ENCODE measurements at places on chromosomes 16 and 17.

DNA sequence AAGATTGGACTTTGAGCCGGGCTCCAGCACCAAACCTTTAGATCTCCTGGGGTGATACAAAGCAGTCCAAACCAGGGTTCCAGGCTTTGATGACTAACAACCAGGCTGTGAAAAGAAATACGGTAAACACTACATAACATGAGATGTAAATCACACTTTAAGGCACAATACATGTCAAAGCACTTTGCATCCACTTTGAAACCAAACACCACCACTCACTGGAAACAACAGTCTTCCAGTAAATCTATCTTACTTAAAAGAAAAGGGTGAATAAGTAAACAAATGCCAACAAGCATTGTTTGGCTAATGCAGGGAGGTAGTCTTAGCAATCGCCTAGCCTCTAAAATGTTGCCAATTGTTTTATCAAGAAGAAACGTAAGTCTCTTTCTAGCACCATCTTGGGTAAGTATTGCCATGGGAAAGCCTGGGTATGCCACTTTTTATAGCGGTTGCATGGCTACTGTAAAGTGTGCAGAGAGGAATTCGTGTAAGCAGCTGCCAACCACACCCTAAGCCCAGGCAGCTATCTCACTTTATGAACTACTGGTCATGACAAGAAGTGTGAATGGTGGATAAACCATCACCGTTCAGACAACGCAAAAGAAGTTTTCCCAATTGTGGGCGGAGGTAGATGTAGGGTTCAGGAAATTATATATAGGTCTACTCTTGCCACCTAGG lies 267.4 kb upstream of the PSMD7 start:
- DNase-seq: no peak

DNA sequence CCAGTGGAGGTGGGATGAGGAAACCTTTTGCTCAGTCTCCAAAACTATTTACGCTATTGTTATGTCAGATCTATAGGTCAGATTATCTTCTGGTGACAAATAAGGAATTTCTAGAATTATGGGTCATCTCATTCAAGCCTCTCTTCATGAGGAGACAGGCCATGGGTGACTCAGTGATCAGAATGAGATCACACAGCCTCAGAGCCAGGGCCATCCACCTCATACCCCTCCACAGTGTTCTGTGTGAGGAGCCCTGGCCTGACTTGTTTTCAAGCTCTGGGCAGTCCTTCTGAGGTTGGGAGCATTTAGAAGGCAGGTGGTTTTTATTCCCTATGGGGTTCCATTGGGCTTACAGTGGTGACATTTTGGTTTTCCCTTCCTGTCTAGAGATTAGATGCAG lies 26.5 kb downstream of the YPEL2 start:
- peak; percentile 65 for DNase-seq

- no peak for DNase-seq
Observed at GRCh38 chr17:73901661-73902415, 257.6 kb upstream of the SDK2 start.

DNA sequence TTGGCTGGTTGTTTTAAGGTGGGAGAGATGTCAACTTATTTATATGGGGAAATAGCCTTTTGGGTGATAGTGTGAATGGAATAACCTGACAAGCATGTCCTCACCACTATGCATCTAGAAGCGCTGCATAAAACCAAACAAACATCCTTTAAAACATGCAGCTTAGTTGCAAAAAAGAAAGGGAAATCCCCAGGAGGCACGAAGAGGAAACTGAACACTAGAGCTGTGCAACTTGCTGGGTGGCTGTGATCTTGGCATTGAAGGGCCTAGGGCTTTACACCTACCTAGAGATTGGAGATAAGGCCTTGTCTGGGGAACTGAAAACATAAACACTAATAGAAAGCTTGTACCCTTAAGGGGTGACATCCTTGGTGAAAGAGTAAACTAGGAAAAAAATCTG lies 7.3 kb downstream of the C16orf54 start:
- DNase-seq: no peak

DNA sequence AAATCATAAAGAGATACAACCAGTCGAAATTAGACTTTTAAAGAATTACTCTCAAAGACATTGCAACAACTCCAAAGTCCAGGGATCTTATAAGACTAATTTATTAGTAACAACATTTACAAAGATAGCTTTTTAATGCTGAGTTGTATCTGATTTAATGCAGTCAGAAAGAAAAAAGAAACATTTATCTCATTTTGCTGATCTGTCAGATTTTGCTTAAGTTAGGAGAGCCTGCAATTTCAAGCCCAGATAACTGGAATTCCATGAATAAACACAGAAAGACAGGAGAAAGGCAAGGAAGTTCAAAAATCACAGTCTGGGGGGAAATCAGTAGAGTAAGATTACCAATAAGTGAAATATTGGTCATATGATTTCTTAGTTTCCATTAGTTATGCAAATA lies 22.9 kb downstream of the SLFN11 start:
- no peak for DNase-seq

- DNase-seq: no peak
Observed at GRCh38 chr17:3915995-3916696, at the start of gene P2RX1. TSS of gene P2RX1 (minus strand) at chr17:3916465. CDS start at chr17:3916225, 240 bp downstream.

DNA sequence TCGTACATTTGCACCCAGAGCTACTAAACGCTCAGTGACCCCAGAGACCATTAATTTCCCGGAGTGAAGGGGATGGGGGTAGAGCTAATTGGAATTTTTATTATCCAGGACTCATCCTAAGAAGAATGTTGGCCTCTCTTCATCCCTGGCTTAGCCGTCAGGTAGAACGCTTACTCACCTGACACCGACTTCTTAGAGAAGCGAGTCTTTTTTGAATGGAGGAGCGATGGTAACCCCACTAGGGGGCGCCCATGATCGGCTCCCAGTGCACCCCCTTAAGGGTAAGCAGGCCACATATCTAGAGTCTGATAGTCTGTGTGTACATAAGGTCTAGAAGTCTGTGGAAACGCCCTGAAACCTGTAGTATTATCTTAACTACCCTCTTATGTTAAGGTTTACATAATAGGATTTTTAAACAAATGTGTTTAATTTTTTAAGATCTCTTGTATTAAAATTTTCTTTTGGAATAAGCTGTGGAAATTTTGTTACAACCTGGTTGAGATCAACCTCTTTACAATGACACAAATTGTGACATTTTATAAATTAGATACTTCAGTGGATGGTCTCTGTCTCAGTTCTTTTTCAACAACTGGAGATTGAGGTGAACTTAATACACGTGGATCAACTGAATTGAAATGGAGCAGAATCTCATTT lies 229.8 kb downstream of the CPPED1 start:
- peak; percentile 17 for DNase-seq

DNA sequence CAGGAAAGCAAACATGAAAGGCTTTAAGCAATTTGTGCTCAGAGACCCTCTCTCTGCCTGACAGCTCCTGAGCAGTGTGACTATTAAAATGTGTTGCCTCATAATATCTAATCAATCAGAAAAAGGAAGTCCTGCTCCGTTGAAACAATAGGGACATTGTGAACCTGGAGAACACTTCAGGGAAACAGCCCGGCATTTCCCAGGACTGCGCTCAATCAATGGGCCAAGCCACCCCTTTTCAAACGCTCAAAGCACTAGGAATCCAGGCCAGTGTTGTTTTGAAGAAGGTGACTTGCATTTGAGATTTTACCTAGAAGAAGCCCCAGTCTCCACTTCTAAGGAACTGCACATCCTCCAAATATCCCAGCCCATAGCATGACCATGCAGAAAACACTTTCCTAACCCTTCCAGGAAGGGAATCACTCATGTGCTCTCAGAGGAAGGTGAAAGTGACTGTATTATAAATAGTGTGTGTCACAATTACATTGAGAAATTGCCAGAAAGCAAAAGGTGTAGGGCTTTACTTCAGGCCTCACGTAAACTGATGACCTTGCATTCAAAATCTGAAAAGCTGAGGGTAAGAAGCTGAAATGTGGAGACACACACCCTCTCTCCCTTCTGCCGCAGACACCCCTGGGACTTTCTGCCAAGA lies 19.4 kb downstream of the CDRT4 start:
- no peak for DNase-seq

DNA sequence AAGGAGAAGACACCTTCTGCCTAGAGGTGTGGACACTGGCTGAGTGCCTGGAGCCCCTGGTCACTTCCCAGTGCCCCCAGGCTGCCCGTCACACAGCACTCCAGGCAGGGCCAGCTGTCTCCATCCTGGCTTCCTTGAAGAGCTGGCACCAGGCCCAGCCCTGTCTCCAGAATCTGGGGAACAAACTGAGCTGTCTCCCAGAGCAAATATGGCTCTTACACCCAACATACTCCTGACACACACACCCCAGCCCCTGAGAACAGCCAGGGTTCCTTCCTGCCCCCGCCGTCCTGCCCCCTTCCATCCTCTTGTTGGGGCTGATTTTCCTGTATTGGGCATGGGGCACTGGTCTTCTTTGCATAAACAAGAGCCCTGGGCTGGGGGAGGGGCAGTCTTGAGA lies 9.1 kb downstream of the NHERF1 start:
- DNase-seq: no peak

- peak; percentile 22 for DNase-seq
Observed at GRCh38 chr17:75152922-75153779, 1.2 kb downstream of the JPT1 start.

GRCh38 chr17:30477774-30478115 lies 537 bp downstream of the GOSR1 start:
- no peak for DNase-seq

DNA sequence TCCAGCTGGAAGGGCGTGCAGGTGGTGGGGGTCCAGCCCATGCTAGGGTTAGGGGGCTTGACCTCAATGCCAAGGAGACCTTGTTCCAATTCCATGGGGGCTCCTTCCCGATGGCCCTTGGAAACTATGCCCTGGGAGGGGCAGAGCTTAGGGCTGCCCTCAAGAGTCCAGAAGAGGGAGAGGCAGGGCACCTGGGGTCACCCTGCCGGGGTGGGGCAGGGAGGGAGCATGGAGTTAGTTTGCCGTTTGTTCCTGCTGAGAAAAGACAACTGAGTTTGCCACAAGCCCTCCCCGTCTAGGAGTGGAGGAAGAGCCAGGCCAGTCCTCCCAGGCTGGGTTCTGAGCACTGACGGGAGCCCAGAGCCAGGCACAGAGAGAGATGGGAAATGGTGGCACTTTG lies 21.4 kb downstream of the MMP15 start:
- DNase-seq: no peak

DNA sequence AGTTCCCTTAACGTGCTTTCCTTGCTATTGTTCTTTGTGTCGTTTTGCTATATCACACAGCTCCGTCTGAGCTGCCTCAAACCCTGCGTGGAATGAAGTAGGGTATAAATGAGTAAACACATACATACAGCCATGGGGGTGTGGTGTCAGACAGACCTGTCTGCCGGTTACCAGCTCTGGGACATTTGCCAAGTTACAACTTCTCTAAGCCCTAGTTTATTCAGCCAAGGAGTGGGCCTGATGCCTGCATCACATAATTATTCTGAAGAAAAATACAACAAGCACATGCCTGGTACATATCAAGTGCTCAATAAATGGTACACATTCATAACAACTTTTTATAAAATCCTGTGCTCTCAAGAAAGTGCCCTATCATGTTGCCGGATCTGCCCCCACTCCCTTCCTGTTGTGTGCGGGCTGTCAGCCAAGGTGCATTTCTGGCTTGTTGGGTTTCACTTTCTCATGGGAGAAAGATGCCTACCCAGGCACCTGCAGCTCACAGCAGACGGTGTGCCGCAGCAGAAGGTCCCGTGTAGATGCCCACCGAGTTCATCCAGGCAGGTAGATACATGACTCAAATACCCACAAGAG lies 30.5 kb downstream of the SMPD3 start:
- DNase-seq: no peak

- no peak for DNase-seq
Observed at GRCh38 chr17:20216853-20217252, 207.7 kb downstream of the SPECC1 start.

- no peak for DNase-seq
Observed at GRCh38 chr16:24013054-24013636, 177.4 kb downstream of the PRKCB start.

DNA sequence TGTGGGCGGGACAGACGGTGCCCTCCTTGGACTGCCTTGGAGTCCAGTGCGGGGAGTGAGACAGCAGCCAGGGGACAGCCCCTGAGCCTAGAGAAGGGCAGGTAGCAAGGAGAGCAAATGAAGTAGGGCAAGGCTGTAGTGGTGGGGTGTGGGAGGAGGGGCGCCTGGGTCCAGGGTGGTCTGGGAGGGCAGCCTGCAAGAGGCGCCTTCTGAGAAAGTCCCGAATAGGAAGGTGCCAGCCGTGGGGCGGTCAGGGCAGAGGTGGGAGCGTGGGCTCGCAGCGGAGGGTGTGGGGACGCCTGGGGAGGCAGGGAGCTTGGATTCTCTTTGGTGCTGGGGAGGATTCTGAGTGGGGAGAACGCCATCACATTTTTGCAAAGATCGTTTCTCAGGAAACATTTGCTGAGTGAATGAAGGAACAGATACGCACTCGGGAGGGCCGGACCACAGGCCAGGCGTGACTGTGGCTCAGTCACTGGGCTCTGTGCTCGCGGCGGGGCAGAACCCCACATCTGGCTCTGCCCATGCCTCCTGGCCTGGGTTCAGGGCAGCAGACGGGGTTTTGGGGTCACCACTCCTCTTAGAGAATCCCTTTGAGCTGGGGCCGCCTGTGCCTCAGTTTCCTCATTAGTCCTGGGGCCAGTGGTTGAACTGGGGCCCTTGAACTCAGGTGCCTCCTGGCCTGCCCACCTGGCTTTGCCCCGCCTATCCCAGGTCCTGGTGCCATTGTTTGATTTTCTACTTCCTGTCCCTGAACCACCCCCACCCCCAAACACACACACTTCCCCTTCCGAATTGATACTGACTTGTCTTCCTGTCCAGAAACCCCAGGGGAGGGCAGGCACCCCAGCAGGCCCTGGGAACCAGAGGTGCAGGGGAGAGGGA lies 4.2 kb downstream of the SNN start:
- no peak for DNase-seq

GRCh38 chr17:31702041-31702440 lies 157.0 kb downstream of the COPRS start:
- DNase-seq: no peak

GRCh38 chr16:5328546-5328945 lies 231.0 kb upstream of the EEF2KMT start:
- no peak for DNase-seq
